Astrocyte (in vitro differentiated cells and primary cell): ENCODE measurements at places on chromosomes 1 and 21. TPM values are rescaled to one million over a fixed set of nuclear protein-coding genes. Genes with fewer than 3 reads are reported as not detected.

DNA sequence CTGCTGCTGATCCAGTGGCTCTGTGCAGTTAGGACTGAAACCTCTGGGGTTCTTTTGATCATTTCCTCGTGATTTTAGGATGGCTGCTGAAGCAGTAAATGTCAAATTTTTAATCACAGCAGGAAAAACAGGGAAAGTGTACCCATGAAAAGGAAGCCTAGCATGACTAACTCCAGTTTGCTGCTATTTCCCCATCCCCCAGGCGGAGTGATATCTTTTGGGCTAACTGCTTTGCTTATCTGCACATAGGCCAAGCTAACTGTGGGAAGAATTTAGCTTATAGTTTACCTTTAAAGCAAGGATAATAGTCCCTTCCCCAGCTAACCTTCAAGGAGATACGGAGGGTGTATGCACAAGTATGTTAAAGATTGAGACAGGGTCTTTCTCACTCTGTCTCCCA lies 149.8 kb upstream of the TNR start:
- no peak overlapping the region for H3K4me3 ChIP-seq
- H3K27ac ChIP-seq = no peak overlapping the region
- no peaks in the 10 kb centered on the region for H3K27me3 ChIP-seq
- H3K36me3 ChIP-seq = no peaks in the 10 kb centered on the region

- peak; percentile 88 for DNase-seq
- H3K4me3 ChIP-seq = peak overlapping the region; percentile 28
- H3K27me3 ChIP-seq = no peaks in the 10 kb centered on the region
- H3K4me1 ChIP-seq = peaks cover 25% of the 10 kb centered on the region
- peaks cover 40% of the 10 kb centered on the region for H3K36me3 ChIP-seq
These were observed 49.5 kb downstream of the CHD1L start for GRCh38 chr1:147292012-147292411.

TAS1R1 gene
- not detected in 2 replicates for total RNA-seq

DNA sequence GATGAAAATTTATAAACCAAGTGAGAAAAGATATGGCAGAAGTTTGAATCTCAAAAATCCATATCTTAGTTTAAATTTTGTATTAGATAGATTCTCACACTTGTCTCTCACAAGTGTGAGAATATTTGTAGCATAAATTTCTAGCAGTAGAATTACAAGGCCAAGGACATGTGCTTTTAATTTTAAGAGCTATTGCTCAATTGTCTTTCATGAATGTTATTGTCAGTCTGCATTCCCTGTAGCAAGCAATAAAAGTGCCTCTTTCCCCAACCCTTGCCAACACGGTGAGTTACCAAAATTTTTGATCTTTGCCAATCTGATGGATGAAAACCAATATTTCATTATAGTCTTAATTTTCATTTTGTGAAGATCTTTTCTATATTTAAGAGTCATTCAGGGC lies 64.0 kb downstream of the CTH start:
- H3K27ac ChIP-seq = no peak overlapping the region
- no peak for DNase-seq
- H3K27me3 ChIP-seq = no peaks in the 10 kb centered on the region
- H3K4me1 ChIP-seq = no peaks in the 10 kb centered on the region
- no peaks in the 10 kb centered on the region for H3K36me3 ChIP-seq

GRCh38 chr1:243926803-243927245 lies 76.8 kb upstream of the AKT3 start:
- H3K4me3 ChIP-seq = peak overlapping the region; percentile 8
- peak overlapping the region; percentile 66 for H3K27ac ChIP-seq
- peaks cover 51% of the 10 kb centered on the region for H3K4me1 ChIP-seq
- H3K36me3 ChIP-seq = no peaks in the 10 kb centered on the region
- H3K27me3 ChIP-seq = no peaks in the 10 kb centered on the region
- DNase-seq = peak; percentile 98

- DNase-seq = no peak
- H3K27me3 ChIP-seq = peaks cover 2% of the 10 kb centered on the region
- H3K4me1 ChIP-seq = no peaks in the 10 kb centered on the region
- H3K4me3 ChIP-seq = no peak overlapping the region
- no peaks in the 10 kb centered on the region for H3K36me3 ChIP-seq
- H3K27ac ChIP-seq = no peak overlapping the region
These were observed 16.6 kb downstream of the SLC6A17 start for GRCh38 chr1:110166861-110167260.

- DNase-seq = no peak
- no peaks in the 10 kb centered on the region for H3K36me3 ChIP-seq
- H3K27ac ChIP-seq = no peak overlapping the region
- no peaks in the 10 kb centered on the region for H3K27me3 ChIP-seq
These were observed 26.6 kb downstream of the DHRS3 start for GRCh38 chr1:12591267-12591938.

DNA sequence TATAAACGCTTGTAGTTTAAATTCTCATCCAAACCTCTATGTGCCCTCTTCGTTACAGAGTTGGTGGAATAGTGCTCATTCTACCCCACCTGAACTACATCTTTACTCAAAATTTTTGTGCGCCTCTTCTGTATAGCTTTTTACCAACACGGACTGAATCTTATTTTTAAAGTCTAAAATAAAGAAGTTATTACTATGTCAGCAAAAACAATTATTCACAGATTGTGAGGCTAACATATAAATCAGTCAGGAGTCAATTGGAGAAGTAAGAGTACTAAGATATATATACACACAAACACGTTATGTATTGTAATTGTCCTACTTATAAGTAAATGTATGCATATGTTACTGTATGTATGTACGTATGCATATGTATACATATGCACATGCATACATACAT lies 274.9 kb upstream of the ADGRL4 start:
- no peaks in the 10 kb centered on the region for H3K27me3 ChIP-seq
- no peak for DNase-seq
- H3K27ac ChIP-seq = no peak overlapping the region
- no peak overlapping the region for H3K4me3 ChIP-seq
- H3K4me1 ChIP-seq = no peaks in the 10 kb centered on the region

SMCP gene
- total RNA-seq = not detected in 2 replicates

DNA sequence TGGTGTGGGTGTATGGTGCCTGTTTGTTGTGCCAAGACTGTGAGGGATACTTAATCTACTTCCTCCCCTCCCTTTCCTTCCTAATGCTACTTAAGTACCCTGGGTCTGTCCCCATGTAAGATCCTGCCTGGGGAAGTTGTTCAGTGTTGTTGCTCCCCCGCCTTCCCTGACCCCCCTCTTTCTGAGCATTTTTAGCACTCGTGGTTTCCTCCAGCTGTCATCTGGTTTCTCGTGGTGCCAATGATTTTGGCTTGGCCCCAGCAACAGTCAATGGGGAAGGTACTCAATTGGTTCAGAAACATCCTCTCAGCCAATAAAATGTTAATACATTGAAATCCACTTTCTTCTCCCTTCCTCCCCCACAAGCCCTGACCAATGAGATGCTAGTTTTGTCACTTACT lies 8.0 kb upstream of the B4GALT3 start:
- peak; percentile 57 for DNase-seq
- H3K4me3 ChIP-seq = no peak overlapping the region
- no peaks in the 10 kb centered on the region for H3K36me3 ChIP-seq
- H3K27ac ChIP-seq = no peak overlapping the region
- no peaks in the 10 kb centered on the region for H3K27me3 ChIP-seq

- no peaks in the 10 kb centered on the region for H3K36me3 ChIP-seq
- no peaks in the 10 kb centered on the region for H3K4me1 ChIP-seq
- DNase-seq = no peak
- H3K4me3 ChIP-seq = no peak overlapping the region
These were observed 134.7 kb upstream of the TNR start for GRCh38 chr1:175877939-175878737.

GRCh38 chr1:205515781-205516253 lies 11.3 kb downstream of the CDK18 start:
- H3K4me1 ChIP-seq = no peaks in the 10 kb centered on the region
- no peaks in the 10 kb centered on the region for H3K36me3 ChIP-seq
- H3K27me3 ChIP-seq = peaks cover 15% of the 10 kb centered on the region
- H3K27ac ChIP-seq = no peak overlapping the region

DNA sequence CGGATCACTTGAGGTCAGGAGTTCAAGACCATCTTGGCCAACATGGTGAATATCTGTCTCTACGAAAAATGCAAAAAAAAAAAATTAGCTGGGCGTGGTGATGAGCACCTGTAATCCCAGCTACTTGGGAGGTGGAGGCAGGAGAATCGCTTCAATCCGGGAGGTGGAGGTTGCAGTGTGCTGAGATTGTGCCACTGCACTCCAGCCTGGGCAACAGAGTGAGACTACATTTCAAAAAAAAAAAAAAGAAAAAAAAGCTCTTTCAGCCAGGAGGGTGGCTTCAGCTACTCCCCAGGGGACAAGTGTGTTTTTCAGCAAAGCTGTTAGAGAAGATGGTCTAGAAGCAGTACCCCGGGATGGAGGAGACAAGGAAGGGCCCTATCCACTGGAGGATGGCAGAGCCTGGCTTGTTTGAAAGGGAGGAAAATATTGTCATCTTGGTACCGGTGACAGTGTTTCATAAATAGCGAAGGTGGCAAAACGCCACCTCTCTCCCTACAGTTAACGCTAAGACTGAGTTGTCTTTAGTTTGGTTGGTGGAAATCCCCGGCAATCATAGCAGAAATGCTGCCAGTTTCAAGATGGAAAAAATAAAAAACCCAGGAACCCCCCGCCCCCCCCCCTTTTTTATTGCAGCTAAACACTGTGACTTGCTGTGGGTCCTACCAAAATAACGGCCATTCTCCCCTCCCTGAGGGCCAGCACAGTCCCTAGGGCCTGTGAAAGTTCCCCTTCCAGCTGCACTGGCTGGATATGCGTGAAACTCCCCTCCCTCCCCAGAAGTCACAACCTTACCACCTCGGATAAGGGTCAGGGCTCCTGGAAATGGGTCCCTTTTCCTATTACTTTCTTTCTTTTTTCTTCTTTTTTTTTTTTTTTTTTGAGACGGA lies 3.5 kb downstream of the PIK3CD start:
- no peaks in the 10 kb centered on the region for H3K36me3 ChIP-seq
- H3K4me3 ChIP-seq = no peak overlapping the region
- H3K4me1 ChIP-seq = peaks cover 2% of the 10 kb centered on the region
- H3K27me3 ChIP-seq = peaks cover 18% of the 10 kb centered on the region
- H3K27ac ChIP-seq = no peak overlapping the region
- no peak for DNase-seq

GON4L gene
- total RNA-seq = 52.8 and 58.2 TPM in 2 replicates

DNA sequence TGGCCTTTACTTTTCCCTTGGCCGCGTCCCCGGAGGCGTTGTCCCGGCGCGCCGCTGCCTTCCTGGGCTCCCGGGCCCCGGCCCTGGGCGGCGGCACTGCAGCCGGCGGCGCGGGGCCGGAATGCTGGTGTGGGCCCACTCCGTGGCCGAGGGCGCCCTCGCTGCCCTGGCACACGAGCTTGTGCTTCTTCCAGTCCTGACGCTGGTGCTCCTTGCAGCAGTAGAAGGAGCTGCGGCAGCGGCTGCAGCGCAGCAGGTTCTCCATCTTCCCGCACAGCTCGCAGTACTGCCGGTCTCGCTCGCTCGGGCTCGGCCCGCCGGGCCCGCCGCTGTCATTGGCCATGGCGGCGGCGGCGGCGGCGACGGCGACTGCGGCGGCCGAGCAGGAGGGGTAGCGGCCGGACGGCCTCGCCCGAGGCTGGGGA lies 529 bp downstream of the EGLN1 start:
- peaks cover 2% of the 10 kb centered on the region for H3K36me3 ChIP-seq
- no peak for DNase-seq
- H3K27ac ChIP-seq = peak overlapping the region; percentile 81
- H3K27me3 ChIP-seq = no peaks in the 10 kb centered on the region

DNA sequence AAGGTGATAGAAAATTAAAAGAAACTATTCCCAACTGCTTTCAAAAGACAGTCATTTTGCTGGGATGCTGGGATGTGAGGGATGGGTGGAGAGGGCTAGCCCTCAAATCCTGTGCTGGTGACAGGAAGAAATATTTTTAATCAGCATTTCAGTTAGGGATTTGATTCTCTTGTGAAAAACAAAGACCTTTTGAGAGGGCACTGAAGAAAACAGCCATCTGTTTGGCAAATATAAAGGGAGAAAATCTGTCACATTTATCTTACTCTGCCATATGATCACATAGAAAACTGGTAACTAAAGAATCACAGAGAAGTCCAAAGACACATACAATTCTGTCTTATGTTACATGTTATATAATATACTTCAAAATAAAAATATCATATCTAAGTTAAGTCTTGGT lies 12.3 kb downstream of the STXBP3 start:
- H3K27ac ChIP-seq = no peak overlapping the region
- DNase-seq = no peak
- H3K4me3 ChIP-seq = no peak overlapping the region
- no peaks in the 10 kb centered on the region for H3K4me1 ChIP-seq
- no peaks in the 10 kb centered on the region for H3K27me3 ChIP-seq

HES2 gene
- total RNA-seq = 0.94 and 3.0 TPM in 2 replicates

TACSTD2 gene
- 0.87 and 3.0 TPM in 2 replicates for total RNA-seq

AUNIP gene
- 1.3 and 2.1 TPM in 2 replicates for total RNA-seq

GRCh38 chr1:42973286-42973685 lies 14.6 kb upstream of the SLC2A1 start:
- peaks cover 15% of the 10 kb centered on the region for H3K4me1 ChIP-seq
- no peak overlapping the region for H3K4me3 ChIP-seq
- H3K27me3 ChIP-seq = no peaks in the 10 kb centered on the region

GRCh38 chr1:222814536-222815439 lies at the start of gene DISP1:
Gene DISP1 (plus strand): TSS chr1:222815039. CDS start chr1:222942824, 127,785 bp downstream.
- peak; percentile 72 for DNase-seq
- H3K36me3 ChIP-seq = no peaks in the 10 kb centered on the region
- no peaks in the 10 kb centered on the region for H3K27me3 ChIP-seq
- peak within 1 kb of the TSS; percentile 97 for H3K27ac ChIP-seq
- peaks cover 40% of the 10 kb centered on the region for H3K4me1 ChIP-seq
- H3K4me3 ChIP-seq = peak within 1 kb of the TSS; percentile 93

- peak; percentile 81 for DNase-seq
- H3K4me3 ChIP-seq = peak overlapping the region; percentile 2
- H3K27me3 ChIP-seq = no peaks in the 10 kb centered on the region
- no peaks in the 10 kb centered on the region for H3K36me3 ChIP-seq
- H3K27ac ChIP-seq = peak overlapping the region; percentile 78
These were observed 5.5 kb upstream of the ELOVL1 start for GRCh38 chr1:43373066-43373940.

FOXE3 gene
- 0.14 TPM in 1 of 2 replicates, not detected in the other for total RNA-seq

GRCh38 chr1:241638909-241639622 lies 1.1 kb downstream of the CHML start:
- DNase-seq = no peak
- peak overlapping the region; percentile 37 for H3K27ac ChIP-seq
- no peaks in the 10 kb centered on the region for H3K27me3 ChIP-seq

- H3K4me3 ChIP-seq = peak overlapping the region; percentile 65
- no peaks in the 10 kb centered on the region for H3K27me3 ChIP-seq
These were observed 36.4 kb upstream of the JAK1 start for GRCh38 chr1:65002508-65003315.

DNA sequence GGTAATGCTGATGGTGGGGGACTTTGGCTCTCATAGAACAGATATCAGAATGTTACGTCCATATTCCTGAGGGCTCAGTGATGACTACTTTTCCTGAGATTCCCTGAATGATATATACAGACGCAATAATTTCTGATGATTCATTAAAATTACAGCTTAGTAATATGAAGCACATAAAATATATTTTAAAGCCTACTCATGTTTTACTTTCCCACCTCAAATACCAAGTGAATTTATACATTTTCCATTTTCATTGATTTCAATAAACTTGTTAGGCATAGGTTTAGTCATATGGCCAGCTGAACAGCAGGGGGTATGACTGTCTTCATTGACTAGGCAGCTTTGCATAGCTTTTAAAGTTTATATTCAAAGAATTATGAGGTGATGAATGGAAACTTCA lies 26.2 kb upstream of the PDC start:
- peak overlapping the region; percentile 27 for H3K27ac ChIP-seq
- no peak overlapping the region for H3K4me3 ChIP-seq
- no peaks in the 10 kb centered on the region for H3K27me3 ChIP-seq
- no peaks in the 10 kb centered on the region for H3K4me1 ChIP-seq
- no peaks in the 10 kb centered on the region for H3K36me3 ChIP-seq
